Kidney capillary endothelial cell (primary cell): ENCODE measurements at places on chromosomes 13 and 19.

GRCh38 chr13:72316716-72317115 lies 410.7 kb downstream of the MZT1 start:
- DNase-seq = no peak

DNA sequence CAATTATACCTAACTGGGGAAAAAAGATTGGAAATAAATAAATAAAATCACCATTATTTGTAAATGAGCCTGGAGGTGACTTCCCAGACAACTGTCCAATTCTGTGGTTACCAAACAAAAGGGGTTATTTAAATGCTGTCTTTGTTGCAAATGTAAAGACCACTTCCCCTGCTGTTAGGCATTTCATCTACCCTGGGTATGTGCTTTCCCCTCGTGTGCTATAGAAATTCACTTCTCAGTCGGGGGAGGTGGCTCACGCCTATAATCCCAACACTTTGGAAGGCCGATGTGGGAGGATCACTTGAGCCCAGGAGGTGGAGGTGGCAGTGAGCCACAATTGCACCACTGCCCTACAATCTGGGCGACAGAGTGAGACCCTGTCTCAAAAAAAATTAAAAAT lies 101.9 kb upstream of the AKAP11 start:
- no peak for DNase-seq

DNA sequence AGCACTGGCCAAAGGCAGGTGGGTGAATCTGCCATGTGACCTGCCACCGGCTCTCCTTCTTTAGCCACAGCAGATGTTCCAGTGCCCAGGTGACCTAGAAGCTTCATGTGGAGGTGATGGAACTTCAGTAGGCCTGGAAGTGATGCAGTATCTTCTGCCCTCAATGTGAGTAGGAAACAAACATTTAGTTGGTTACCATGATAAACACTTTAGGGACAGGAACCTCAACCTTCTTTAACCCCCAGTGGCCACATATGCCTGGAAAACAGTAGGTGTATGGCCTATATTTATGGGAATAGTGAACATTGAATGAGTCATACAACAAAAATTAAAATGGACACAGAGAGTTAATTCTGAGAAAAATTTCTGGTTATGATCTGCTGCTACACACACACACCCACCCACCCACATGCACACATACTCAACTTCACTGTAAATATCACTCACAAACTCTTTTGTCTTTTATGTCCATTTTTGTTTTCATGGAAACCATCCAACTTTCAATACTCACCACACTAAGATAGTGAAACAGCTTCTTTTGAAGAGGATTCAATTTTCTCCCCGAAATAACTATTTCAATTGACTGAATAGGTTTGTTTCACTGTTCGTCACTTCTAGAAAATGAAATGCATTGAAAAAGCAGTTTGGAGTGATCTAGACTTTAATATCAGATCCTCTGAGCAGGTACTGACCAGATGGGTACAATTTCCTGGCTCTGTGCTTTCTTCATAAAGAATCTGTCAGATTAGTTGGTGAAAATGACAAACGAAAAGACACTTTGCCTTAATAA lies 97.3 kb downstream of the STARD13 start:
- DNase-seq = no peak

DNA sequence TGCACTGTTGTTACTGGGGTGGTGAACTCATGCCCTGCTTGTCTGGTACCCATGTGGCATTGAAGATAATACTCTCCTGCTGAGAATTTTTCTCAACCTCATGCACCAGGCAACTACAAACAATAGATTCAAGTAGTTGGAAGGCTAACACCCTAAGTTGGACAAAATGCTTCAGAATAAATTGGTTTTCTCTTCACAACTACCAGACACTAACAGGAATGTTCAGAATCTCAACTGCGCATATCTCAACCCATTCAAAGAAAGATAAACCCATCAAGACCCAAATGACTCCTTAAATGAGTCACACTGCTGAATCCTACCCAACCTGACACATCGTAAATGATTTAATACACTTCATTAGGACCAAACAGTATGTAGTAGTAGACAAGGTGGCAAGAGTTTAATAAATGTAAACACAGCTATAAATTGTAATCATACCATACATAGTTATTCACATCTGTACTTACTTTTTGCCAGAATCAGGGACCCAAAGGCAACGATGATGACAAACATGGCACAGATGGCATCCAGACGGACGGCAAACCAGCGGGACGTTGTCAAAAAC lies 227.4 kb downstream of the ABCC4 start:
- no peak for DNase-seq

- no peak for DNase-seq
Measured at GRCh38 chr13:39266426-39266825, 228.2 kb downstream of the NHLRC3 start.

GRCh38 chr19:55080121-55080967 lies 4.7 kb downstream of the EPS8L1 start:
- no peak for DNase-seq

DNA sequence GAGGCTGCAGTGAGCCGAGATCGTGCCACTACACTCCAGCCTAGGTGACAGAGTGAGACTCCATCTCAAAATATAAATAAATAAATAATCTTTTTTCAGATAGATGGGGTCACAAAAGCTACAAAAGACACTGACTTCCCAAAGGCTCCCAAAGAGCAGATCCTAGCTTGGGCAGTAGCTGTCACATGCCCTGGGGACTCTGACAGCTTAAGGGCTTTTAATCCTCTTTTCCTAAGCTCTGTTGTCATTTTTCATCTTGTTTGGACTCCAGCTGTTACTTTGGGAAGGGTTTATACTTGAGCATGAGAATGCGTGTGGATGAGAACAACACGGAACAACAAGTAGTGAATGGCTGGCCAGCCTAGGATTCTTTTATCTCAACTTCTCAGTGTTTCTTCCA lies 231.7 kb downstream of the MZT1 start:
- no peak for DNase-seq

DNA sequence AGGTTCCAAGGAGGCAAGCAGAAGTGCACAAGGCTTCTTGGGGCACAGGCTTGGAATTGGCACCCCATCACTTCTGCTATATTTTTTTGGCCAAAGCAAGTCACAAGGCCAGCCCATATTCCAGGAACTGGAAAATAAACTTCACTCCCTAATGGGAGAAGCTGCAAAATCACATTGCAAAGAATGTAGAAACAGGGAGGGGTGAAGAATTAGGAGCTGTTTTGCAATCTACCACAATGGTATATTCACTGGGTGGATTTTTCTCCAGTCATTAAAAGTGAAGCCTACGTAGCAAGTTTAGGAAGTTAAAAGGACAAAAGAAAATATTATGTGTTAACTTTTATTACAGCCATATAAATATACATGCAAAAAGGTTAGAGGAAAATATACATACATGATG lies 464.8 kb downstream of the COG6 start:
- DNase-seq = no peak

DNA sequence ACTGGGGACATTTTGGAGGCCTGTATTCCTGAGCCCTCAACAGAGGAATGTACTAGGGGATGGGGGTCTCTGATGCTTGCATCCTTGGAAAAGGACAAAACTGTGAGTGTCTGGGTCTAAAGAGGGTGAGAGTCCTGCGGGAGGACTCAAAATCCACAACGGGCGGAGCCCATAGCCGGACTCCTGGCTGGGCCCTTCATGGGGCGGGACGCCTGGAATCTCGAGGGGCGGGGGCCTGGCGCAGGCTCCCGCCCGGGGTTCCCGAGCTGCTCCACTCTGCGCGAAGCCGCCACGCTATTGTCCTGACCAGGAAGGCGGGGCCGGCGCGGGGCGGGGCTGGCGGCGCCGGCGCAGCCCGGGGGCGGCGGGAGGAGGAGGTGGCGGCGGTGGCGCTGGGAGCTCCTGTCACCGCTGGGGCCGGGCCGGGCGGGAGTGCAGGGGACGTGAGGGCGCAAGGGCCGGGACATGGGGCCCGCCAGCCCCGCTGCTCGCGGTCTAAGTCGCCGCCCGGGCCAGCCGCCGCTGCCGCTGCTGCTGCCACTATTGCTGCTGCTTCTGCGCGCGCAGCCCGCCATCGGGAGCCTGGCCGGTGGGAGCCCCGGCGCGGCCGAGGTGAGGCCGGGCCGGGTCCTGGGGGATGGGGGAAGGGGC lies at the start of gene APLP1:
TSS of gene APLP1 (plus strand) at position 403 of the 651 bp plus-strand sequence. CDS start at position 466, 63 bp downstream.
- peak; percentile 40 for DNase-seq

DNA sequence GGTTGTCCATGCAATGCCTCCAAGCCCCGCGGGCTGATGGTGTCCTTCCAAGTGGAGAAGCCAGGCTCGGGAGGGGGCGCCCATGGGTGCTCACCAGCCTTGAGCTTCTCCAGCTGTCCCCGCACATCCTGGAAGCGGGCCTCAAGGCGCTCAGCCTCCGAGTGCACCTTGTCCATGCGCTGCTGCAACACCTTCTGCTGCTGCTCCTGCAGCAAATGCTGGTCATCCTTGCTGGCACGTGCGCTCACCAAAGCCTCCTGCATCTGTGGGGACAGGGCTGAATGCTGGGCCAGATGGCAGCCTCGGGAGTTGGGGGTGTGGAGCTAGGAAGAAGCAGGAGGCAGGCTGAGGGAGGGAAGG lies 22.8 kb upstream of the EMP3 start:
- no peak for DNase-seq

DNA sequence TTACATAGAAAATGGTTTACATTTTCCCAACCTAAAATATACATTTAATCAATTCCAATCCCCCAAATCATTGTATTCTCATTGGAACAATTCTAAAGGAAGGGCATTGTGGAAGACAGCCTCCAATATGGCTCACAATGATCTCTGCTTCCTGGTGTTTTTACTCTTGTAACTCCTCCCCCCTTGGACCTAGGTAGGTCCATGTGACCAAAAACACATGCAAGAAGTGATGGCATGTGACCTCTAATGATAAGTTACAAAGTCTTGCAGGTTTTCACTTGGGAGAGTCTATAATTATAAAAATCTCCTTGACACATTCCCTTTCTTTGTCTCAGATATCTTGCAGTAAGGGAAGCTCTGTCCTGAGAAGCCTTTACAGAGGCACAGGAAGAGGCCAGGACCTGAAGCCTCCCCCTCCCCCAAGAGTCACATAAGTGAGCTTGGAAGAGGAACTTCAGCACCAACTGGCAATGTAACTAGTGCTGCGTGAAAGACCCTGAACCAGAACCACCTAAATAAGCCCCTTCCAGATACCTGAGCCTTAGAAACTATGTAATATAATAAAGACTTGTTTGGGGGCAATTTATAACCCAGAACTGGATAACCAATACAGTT lies 816.2 kb upstream of the ATXN8OS start:
- DNase-seq = no peak

- DNase-seq = no peak
Measured at GRCh38 chr13:46142776-46143175, 37.9 kb upstream of the CPB2 start.
